Activated CD8-positive, alpha-beta memory T cell treated with anti-CD3 and anti-CD28 coated beads for 48 hours (primary cell): ENCODE measurements at places on chromosomes 2 and 18.

- DNase-seq = no peak
Observed at GRCh38 chr2:32699151-32699550, 71.3 kb downstream of the TTC27 start.

- no peak for DNase-seq
Observed at GRCh38 chr18:36284671-36285295, 12.7 kb upstream of the FHOD3 start.

- DNase-seq = no peak
Observed at GRCh38 chr2:196849895-196850294, 40.7 kb upstream of the C2orf66 start.

DNA sequence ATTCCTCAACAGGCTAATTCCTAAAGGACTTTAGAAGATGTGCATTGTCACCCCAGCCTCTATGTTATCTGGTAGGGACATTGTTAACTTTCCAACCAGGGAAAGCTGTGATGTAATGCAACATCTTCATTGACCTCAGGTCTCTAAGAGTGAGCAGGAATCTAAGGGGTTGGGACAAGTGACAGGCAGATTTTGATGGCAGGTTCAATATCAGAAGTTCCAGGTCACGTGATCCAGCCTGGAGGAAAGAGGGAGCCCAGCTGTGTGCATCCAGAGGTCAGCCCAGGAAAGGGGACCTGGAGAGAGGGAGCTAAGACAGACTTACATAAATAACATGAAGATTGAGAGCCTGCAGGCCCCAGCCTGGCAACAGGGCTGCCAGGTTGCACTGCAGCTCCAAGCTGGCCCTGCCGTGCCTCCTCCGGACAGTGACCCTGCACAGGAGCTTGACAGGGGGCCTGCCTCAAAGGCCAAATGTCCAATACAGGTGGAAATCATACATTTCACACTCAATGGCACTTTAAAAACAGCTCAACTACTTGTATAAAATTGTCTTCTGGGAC lies 262.2 kb upstream of the MGAT5 start:
- no peak for DNase-seq

- no peak for DNase-seq
Observed at GRCh38 chr2:218036371-218036770, 32.7 kb upstream of the RUFY4 start.

GRCh38 chr18:56389190-56389589 lies 249.2 kb downstream of the TXNL1 start:
- DNase-seq = no peak

DNA sequence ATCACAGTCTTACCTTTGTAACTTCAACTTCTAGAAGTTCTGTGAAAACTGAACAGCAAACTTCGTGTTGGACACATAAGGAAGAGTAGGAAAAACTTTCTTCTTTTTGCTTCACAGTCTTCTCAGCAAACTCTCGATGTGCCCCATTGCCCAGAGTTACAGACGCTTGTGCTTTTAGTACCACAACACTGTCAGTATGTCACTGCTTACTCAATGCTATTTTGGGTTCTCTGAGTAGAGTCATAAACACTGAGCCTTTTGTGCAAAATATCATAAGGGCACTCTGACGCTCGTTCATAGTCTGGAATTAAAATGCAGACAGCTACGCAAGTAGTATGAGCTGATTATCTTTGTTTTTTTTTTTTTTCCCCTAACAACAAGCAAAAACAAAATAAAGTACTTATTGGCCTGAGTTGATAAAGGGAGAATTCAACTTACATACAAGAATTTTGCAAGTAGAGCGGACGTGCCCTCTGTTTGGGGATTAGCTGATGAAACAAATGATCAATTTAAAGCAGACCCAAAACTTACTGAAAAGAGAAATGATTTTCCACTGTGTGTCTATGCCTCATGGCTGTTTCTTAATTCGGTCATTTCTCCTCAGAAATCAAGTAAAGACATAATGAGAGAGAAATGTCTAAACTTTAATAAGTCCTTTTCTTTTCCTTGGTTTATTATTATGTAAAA lies at the start of gene CDH19:
Gene CDH19, minus strand, starts transcription at position 150 of the 687 bp plus-strand sequence. CDS start 31,886 bp downstream, outside the sequence.
- DNase-seq = no peak

- no peak for DNase-seq
Observed at GRCh38 chr18:63097178-63097577, 222.4 kb downstream of the BCL2 start.

DNA sequence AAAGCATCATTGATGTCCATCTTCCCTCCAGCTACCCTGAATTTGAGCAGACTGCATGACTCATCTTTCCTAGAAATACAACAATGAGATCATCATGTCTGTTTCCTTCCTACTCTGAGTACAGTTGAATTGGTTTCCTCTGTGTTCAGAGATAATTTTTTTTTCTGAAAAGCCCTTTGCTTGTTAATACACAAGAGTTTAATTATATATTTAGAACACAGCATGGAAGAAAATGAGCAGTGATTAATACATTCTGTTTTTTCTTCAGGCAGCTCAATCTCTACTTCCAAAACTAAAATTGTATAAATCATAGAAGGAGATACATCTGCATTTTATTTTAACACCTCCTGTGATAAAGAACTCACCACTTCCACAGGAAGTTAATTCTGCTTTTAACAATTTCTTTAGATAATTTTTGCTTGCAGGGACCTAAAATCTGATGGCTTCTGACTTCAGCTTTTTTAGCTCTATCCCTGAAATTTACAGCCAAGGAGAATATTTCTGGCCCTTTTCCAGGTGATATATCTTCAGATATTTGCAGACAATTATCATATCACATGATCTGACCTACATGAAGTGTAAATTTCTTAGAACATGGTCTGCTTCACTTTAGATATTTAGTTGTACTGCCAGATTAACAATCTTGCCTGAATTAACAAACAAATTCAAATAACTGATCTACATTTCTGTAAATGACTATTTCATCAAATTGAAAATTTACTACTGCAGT lies 249.0 kb downstream of the TRIB2 start:
- no peak for DNase-seq

- DNase-seq = no peak
Observed at GRCh38 chr2:19171409-19171808, 187.0 kb downstream of the OSR1 start.

GRCh38 chr18:62772860-62773584 lies 57.7 kb downstream of the PHLPP1 start:
- no peak for DNase-seq

- DNase-seq = no peak
Observed at GRCh38 chr2:20065885-20066602, 14.6 kb upstream of the LAPTM4A start.

GRCh38 chr2:40827392-40827791 lies 375.5 kb upstream of the SLC8A1 start:
- DNase-seq = no peak

DNA sequence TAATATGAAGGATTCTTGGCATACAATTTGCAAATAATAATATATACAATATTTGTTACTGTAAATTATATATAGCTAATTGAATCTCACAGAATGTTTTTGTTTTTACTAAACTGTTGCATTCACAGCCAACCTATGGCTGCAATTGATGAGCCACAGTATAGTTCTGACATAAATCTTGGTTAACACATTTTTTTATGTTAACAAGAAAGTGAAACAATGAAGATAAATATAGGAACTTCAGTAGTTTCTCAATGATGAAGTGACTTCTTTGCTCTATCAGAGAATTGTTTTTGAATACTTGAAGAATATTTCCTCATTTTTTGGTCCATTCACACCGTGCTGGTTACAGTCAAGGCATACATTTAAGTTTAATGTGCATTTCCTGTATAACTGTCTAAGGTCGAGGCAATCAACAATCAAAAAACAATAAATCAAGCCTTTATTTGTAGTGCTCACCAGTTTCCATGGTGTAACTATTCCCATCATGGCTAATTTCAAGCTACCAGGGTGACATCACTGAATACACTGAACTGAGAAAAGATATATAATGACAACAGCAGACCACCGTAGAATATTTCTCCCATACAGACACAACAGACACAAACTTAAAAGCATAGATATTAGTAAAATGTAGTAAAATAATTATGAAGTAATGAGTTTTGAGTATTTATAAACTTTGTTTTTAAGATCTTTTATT lies 12.9 kb upstream of the ETAA1 start:
- no peak for DNase-seq

DNA sequence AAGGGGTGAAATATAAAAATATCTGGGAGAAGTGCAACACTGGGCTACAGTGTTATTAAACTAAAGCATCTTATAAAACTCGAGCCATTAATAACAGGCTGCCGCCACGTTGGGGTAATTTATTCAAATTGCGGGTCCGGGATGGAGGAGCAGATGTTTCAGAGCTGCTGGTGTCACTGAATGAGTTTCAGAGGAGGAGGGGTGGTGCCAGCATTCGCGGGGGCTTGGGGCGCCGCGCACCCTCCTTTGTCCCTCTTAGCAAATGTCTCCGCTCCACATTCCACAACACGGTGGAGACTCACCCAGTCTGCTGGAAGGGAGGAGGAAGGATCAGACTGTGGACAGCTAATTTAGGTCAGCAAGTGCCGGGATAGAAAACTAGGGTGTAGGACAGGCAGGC lies 260.5 kb downstream of the CELF4 start:
- DNase-seq = no peak

DNA sequence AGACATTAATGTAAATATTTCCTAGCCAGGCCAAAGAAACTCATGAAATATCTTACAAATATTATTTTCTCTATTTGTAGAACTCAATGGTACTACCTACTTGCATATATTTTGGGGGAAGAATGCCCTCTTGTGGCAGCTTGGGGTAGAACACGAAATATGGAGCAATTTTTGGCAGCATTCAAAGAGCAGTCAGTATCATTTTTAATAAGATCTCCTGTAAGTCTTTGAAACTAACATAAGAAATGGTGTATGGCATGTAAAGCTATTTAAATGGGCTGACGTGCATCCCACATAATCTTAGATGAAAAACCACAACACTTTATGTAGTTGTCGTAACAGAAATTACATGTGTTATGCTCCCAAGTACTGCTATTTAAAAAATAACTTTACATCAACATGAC lies 62.3 kb upstream of the CCDC195 start:
- DNase-seq = no peak

- no peak for DNase-seq
Observed at GRCh38 chr2:144625626-144626025, 105.7 kb upstream of the ZEB2 start.

DNA sequence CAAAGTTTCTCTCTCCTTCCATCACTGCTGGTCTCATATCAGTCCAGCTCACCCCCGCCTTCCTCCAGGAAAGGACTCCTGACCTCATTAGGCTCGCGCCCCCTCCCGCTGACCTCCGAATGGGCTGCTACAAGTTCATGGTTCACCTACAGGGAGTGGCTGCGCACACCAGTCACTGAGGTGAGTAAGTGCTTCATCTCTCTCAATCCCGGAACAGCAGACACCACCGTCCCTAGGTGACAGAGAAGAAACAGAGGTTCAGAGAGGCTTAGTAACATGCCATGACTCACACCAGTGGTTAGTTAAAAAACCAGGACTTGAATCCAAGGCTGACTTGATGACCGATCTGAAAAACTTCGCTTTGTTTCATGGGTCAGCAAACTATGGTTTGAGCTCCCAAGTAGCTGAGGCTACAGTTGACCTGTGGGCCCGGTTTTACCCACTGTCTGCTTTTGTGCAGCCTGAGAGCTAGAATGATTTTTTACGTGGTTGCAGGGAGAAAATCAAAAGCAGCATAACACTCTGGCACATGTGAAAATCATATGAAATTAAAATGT lies 42.0 kb downstream of the ZFP36L2 start:
- DNase-seq = no peak

- no peak for DNase-seq
Observed at GRCh38 chr18:2410688-2411087, 160.6 kb downstream of the METTL4 start.

DNA sequence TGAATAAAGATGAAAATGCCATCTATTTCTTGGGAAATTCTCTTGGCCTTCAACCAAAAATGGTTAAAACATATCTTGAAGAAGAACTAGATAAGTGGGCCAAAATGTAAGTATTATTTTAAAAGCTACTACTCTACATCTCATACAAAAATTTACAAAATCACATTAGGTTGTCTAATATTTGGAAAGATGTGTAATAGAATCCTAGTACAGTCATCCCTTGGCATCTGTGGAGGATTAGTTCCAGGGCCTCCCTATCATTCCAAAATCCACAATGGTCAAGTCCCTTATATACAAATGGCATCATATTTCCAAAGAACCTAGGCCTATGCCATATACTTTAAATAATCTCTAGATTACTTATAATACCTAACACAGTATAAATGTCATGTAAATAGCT lies 41.2 kb downstream of the KYNU start:
- no peak for DNase-seq

GRCh38 chr2:173062801-173063200 lies 12.8 kb upstream of the MAP3K20 start:
- no peak for DNase-seq
